RWPE2 (cell line): ENCODE measurements at places on chromosomes 7 and 10.

- H3K4me3 ChIP-seq = no peak overlapping the region
- peaks cover 14% of the 10 kb centered on the region for H3K4me1 ChIP-seq
- H3K27ac ChIP-seq = no peak overlapping the region
- no peaks in the 10 kb centered on the region for H3K27me3 ChIP-seq
- H3K36me3 ChIP-seq = peaks cover 8% of the 10 kb centered on the region
- no peak for DNase-seq
Measured at GRCh38 chr7:98168181-98168903, 42.9 kb upstream of the BHLHA15 start.

- DNase-seq = no peak
- H3K4me1 ChIP-seq = peaks cover 40% of the 10 kb centered on the region
- H3K36me3 ChIP-seq = no peaks in the 10 kb centered on the region
Measured at GRCh38 chr10:34526186-34526585, 288.9 kb downstream of the PARD3 start.

DNA sequence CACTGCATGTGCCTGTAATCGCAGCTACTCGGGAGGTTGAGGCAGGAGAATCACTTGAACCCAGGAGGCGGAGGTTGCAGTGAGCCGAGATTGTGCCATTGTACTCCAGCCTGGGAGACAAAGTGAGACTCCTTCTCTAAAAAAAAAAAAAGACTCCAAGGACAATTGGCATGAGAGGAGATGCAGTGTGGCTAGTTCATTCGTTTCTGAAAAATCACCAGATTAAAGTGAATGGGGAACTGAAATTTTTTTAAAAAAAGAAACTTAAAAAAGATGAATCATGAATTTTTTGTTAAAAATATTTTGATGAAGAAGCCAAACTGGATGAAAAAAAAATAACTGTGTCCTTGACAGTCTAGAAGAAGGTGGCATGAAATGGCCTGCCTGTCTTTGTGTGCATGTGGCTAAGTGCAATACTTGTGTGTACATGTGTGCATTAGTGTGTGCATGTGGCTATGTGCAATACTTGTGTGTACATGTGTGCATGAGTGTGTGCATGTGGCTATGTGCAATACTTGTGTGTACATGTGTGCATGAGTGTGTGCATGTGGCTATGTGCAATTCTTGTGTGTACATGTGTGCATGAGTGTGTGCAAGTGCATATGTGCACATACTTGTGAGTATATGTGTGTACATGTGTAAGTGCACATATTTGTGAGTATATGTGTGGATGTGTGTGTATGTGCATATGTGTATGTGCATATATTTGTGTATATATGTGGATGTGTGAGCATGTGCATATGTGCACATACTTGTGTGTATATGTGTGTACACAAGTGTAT, 391.7 kb upstream of the KLF6 start:
- no peaks in the 10 kb centered on the region for H3K27me3 ChIP-seq
- H3K4me3 ChIP-seq = no peak overlapping the region
- no peak overlapping the region for H3K27ac ChIP-seq
- no peaks in the 10 kb centered on the region for H3K4me1 ChIP-seq
- DNase-seq = no peak
- H3K36me3 ChIP-seq = no peaks in the 10 kb centered on the region

DNA sequence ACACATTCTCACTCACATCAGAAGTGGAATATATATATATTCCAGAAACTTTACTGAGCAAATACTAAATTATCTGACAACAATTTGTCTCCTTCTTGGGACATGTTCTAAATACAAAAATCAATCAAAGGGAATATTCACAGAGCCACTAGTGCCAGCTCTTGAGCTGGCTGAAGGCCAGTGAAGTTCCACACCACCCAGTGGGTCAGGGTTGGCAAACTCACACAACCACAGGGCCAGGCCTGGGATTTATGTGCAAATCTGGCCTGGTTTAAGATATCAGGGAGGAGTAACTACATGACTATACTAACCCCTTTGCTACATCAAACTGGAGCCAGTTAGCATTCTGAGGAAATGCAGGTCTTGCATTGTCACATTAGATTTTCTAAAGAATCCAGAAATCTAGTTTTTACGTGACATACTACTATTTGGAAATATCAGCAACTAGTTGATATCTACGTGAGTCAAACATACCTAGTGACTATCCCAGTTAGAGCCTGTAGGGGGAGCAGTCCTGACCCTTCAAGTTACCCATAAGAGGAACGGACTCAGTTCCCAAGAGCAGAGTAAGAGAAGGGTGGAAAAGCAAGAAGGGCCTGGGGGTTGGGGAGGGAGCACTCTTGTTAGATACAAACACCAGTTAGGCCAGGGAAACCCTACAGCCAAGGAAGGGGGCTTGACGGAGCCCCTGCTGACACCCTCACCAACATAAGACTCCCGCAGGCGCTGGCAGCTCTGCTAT, 600.4 kb downstream of the KCNMA1 start:
- H3K4me3 ChIP-seq = no peak overlapping the region
- DNase-seq = no peak
- H3K4me1 ChIP-seq = no peaks in the 10 kb centered on the region

- H3K27ac ChIP-seq = no peak overlapping the region
- no peak overlapping the region for H3K4me3 ChIP-seq
- H3K27me3 ChIP-seq = no peaks in the 10 kb centered on the region
- no peaks in the 10 kb centered on the region for H3K36me3 ChIP-seq
Measured at GRCh38 chr10:123042708-123043408, 34.1 kb downstream of the ACADSB start.

DNA sequence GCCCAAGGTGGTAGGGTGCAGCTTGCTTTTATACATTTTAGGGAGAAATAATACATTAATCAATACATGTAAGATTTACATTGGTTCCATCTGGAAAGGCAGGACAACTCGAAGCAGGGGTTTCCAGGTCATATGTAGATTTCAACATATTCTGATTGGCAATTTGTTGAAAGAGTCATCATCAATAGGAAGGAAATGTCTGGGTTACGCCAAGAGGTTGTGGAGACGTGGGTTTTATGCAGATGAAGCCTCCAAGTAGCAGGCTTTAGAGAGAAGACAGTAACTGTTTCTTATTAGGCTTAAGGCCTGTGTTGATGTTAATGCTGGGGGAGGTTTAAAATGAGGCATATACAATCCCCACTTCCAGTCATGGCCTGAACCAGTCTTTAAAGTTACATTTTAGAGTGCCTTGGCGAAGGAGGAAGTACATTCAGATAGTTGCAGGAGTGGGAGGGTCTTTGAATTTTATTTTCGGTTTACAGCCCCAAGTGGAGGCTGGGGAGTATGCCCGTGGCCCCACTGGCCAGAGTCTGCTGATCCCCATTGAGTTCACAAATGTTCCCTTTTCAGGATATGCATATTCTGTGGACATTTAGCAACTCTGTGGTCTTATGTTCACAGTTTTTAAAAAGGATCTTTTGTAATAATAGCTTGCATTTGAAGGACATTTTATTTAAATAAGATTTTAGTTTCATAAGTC, 166.0 kb upstream of the GDF10 start:
- H3K4me1 ChIP-seq = peaks cover 12% of the 10 kb centered on the region
- H3K27ac ChIP-seq = no peak overlapping the region
- no peaks in the 10 kb centered on the region for H3K36me3 ChIP-seq
- no peaks in the 10 kb centered on the region for H3K27me3 ChIP-seq

DNA sequence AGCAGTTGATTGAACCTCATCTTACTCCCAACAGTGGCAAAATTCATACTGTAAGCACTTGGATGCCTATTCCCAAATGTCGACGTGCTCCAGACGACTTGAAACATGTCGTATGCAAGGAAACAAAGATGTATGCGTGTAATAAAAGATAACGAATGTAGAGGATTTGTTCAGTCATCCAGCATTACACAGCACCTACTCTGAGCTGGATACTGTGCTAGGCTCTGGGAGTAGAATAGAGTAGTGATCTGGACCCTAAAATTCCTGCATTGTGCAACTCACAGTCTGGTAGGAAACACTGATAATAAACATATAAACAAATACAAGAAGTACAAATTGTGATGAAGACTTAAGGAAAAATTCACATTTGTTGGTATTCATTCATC, 5.6 kb upstream of the TBX20 start:
- no peaks in the 10 kb centered on the region for H3K36me3 ChIP-seq
- H3K27ac ChIP-seq = no peak overlapping the region
- H3K27me3 ChIP-seq = peaks cover 99% of the 10 kb centered on the region
- no peaks in the 10 kb centered on the region for H3K4me1 ChIP-seq
- DNase-seq = no peak
- no peak overlapping the region for H3K4me3 ChIP-seq

- peaks cover 22% of the 10 kb centered on the region for H3K4me1 ChIP-seq
- DNase-seq = no peak
- no peak overlapping the region for H3K4me3 ChIP-seq
- H3K27ac ChIP-seq = peak overlapping the region; percentile 77
- H3K36me3 ChIP-seq = peaks cover 12% of the 10 kb centered on the region; the same call in 1 of the 2 replicates
Measured at GRCh38 chr10:63374991-63375390, 90.8 kb downstream of the JMJD1C start.

GRCh38 chr7:82264783-82265305, 178.7 kb downstream of the CACNA2D1 start:
- no peak overlapping the region for H3K27ac ChIP-seq
- no peak overlapping the region for H3K4me3 ChIP-seq
- peaks cover 10% of the 10 kb centered on the region for H3K27me3 ChIP-seq
- no peak for DNase-seq
- no peaks in the 10 kb centered on the region for H3K4me1 ChIP-seq

GRCh38 chr10:11183015-11183414, 165.3 kb downstream of the CELF2 start:
- DNase-seq = no peak
- no peaks in the 10 kb centered on the region for H3K36me3 ChIP-seq
- no peak overlapping the region for H3K4me3 ChIP-seq

DNA sequence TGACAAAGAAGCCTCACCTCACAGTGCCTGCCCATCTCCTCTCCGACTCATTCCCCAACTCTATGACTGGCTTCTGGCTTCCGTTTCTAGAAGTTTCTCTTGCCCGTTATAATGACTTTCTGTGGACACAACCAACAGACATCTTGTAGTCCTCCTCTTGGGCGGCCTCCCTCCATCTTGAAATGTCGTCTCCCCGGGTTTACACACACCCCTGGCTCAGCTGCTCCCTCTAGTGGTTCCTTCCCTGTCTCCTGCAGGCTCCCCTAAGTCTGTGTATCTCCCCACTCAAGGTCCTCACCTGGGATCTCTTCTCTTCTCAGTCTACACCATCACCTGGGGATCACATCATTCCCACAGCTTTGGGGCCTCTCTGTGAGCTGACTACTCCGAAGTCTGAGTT, 123.4 kb upstream of the NEBL start:
- no peak overlapping the region for H3K4me3 ChIP-seq
- H3K4me1 ChIP-seq = peaks cover 13% of the 10 kb centered on the region
- no peak overlapping the region for H3K27ac ChIP-seq
- no peak for DNase-seq
- no peaks in the 10 kb centered on the region for H3K36me3 ChIP-seq

GRCh38 chr7:130650611-130651120, 17.9 kb downstream of the COPG2 start:
- no peak overlapping the region for H3K27ac ChIP-seq
- H3K27me3 ChIP-seq = no peaks in the 10 kb centered on the region
- H3K4me1 ChIP-seq = no peaks in the 10 kb centered on the region

DNA sequence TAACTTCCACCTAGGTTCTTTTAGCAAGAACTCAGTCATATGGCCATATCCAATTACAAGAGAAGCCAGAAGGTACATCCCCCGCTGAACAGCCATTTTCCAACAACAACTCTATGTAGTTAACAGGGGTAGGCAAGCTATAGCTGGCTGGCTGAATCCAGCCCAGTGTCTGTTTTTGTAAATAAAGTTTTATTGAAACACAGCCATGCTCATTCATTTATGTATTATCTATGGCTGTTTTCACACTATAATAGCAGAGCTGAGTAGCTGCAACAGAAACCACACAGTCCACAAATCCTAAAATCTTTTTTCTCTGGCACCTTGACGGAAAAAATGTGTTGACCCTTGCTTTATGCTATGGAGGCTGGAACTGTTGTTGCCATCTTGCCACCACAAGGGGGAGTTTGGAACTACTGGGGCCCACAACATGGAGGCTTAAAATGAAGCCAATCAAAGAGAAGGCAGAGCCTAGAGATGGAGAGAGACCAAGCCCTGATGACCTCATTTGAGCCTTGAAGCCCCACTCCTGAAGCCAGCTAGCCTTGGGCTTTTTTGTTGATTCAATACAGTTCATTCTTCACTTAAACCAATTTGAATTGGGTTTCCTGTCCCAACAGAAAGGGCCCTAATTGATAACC, 33.3 kb upstream of the XPNPEP1 start:
- H3K4me1 ChIP-seq = peaks cover 3% of the 10 kb centered on the region
- H3K27me3 ChIP-seq = no peaks in the 10 kb centered on the region
- H3K36me3 ChIP-seq = no peaks in the 10 kb centered on the region
- no peak overlapping the region for H3K4me3 ChIP-seq

DNA sequence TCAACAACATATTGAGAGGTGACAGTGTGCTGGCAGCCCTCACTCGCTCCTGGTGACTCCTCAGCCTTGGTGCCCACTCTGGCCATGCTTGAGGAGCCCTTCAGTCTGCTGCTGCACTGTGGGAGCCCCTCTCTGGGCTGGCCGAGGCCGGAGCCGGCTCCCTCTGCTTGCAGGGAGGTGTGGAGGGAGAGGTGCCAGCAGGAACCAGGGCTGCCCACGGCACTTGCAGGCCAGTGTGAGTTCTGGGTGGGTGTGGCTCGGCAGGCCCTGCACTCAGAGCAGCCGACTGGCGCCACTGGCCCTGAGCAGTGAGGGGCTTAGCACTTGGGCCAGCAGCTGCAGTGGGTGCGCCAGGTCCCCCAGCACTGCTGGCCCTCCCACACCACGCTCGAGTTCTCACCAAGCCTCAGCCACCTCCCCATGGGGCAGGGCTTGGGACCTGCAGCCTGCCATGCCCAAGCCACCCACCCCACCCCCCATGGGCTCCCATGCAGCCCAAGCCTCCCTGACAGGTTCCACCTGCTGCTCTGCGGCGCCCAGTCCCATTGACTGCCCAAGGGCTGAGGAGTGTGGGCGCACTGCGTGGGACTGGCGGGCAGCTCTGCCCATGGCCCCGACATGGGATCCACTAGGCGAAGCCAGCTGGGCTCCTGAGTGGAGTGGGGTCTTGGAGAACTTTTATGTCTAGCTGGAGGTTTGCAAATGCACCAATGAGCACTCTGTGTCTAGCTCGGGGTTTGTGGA, 377.1 kb upstream of the ANKRD30A start:
- no peak overlapping the region for H3K27ac ChIP-seq
- H3K4me1 ChIP-seq = no peaks in the 10 kb centered on the region
- H3K27me3 ChIP-seq = no peaks in the 10 kb centered on the region
- H3K4me3 ChIP-seq = no peak overlapping the region
- no peaks in the 10 kb centered on the region for H3K36me3 ChIP-seq
- no peak for DNase-seq

DNA sequence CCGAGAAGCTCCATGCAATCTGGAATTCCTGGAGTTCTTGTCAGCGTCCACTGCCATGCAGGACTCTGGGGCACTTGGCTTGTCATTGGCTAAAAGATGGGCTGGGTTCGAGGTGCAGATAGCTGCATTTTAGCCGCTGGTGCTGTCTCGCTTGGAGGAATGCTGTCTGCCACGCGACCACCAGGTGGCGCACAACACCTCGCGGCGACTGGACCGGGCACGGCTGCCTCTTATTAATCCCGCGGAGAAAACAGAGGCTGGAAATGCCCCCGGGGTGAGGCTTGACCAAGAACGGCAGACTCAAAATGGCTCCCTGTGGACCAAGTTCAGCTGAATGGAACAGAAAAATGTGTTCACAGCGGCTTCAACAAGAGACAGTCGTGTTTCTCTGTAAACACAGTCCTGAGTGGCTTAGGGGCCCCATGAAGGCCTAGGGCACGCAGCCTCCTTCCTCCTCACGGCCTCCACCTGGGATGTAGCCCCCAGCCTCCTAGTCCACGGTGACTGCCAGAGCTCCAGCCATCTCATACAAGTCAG, 46.2 kb downstream of the AOC1 start:
- H3K4me3 ChIP-seq = no peak overlapping the region
- H3K27me3 ChIP-seq = no peaks in the 10 kb centered on the region
- DNase-seq = no peak
- H3K36me3 ChIP-seq = no peaks in the 10 kb centered on the region
- peaks cover 2% of the 10 kb centered on the region for H3K4me1 ChIP-seq
